RPMI7951 (cell line): ENCODE measurements at places on chromosomes 1 and 21. TPM values are rescaled to one million over a fixed set of nuclear protein-coding genes. Genes with fewer than 3 reads are reported as not detected.

SPAG17 gene
- total RNA-seq: not detected in 2 replicates

ZNF683 gene
- not detected in 2 replicates for total RNA-seq

FBLIM1 gene
- total RNA-seq: 57.3 and 75.5 TPM in 2 replicates

F11R gene
- 6.0 and 10.5 TPM in 2 replicates for total RNA-seq

LRRC3 gene
- total RNA-seq: 1.6 and 1.9 TPM in 2 replicates

OR14K1 gene
- total RNA-seq: not detected in 2 replicates

SPATA17 gene
- total RNA-seq: under 0.01 and 1.6 TPM in 2 replicates

PSRC1 gene
- total RNA-seq: 70.0 and 74.6 TPM in 2 replicates

CD247 gene
- 0.20 TPM in 1 of 2 replicates, not detected in the other for total RNA-seq

AK4 gene
- 37.5 and 59.9 TPM in 2 replicates for total RNA-seq

DNA sequence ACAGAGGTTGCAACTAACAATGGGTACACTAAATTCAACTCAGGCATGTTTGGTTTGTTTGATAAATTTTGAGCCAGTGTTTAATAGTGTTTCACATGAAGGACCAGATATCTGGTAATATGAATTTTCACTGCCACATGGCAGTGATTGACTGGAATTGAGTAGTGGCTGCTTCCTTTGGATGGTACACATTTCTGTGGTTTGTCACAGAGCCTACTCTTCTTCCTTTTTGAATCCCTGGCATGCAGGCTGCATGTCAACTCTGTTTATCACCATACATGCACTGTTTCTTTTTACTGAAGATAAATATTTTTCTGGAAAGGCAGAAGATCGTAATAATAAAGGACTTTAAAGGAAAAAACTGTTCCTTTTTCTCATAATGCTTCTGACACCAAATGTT is 35.5 kb downstream of the SDCCAG8 start:
- DNase-seq: no peak

GRCh38 chr1:1462318-1462966 is 9.1 kb upstream of the ATAD3B start:
- DNase-seq: peak; percentile 52

GRCh38 chr1:12542138-12542465 is 75.9 kb downstream of the DHRS3 start:
- DNase-seq: no peak

GRCh38 chr1:244011271-244011670 is 39.8 kb upstream of the ZBTB18 start:
- DNase-seq: no peak

- DNase-seq: no peak
Observed at GRCh38 chr1:85280636-85281035, 4.2 kb upstream of the BCL10 start.

DNA sequence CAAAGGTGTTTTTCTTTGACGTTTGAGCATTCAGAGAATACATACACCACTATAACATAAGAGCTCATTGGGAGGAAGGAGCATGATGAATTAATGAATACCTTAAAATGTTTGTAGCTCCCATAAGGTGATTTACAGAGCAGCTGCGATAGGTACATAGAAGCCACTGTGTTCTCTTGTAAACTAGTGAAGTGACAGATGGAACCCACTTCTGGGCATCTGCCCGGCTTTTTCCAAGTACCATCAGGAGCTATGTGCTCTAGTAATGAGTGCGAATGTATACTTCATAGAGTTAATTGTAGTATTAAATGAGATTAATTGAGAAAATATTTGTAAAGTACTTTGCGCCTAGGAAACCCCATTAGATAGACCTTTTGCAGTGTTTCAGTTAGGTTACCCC is 48.4 kb downstream of the HENMT1 start:
- DNase-seq: no peak

- peak; percentile 67 for DNase-seq
Observed at GRCh38 chr1:155978325-155978972, at the start of gene ARHGEF2. ARHGEF2 (minus strand) TSS chr1:155978547; CDS start chr1:155978427, 120 bp downstream.

GRCh38 chr1:69982992-69983391 is 222.4 kb downstream of the LRRC40 start:
- peak; percentile 14 for DNase-seq

DNA sequence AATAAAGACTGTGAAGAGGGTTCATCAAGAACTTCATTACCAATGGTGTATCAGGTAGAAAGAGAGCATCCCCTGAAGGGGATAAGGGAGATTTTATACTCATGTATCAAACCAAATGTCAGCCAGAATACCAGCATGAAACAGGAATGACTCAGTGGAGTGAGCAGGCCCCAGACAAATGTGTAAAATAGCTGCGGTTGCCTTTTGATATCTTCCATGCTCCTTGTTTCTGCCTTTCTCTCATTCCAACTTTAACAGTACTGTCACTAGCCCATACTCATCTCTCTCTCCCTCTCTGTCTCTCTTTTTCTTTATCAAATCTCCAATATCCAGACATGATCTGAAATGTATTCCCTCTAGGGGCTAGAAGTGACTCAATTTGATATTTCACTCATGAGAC is 47.8 kb downstream of the GPR88 start:
- peak; percentile 63 for DNase-seq

DNA sequence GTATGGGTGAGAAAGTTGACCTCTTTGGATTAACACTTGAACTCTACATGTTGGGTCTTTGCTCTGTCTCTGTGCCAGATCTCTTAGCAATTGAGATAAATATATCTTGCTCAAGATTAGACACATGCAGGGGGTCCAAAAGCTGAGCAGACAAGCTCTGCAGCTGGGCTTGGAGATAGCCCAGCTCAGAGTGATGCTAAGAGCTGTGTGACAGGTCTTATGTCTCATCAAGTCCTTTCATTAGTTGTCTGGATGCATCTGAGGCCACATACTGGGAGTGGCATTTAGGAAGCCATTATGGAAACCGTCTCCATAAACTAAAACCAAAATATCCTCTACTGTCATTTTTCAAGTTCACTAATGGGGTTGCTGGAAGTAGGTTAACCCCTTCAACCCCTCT is 289.4 kb upstream of the DUSP10 start:
- DNase-seq: no peak

DNA sequence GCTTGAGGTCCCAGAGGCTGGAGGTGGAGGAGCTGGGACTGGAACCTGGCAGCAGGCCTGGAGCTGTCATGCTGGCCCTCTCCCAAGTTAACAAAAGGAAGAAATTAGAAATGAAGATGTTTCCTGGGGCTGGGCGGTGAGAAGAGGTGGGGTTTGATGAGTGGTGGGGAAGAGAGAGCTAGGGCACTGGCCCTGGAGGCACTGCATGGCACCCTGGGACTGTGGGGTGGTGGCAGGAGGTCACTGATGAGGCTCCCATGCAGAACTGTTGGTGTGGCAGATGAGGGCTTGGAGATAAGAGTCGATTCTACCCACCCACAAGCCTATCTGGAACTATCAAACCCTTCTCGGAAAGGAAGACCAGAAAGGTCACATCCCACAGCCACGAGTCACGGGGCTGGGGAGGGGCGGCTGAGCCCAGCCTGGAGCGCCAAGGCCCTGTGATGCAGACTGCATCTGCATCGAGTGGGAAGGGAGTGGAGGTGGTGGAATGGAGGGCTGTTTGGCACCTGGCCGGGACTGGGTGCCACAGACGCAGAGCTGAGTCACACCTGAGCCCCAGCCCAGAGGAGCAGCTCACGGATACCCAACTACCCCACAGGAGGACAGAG is 29.4 kb downstream of the MRPL37 start:
- peak; percentile 66 for DNase-seq

DNA sequence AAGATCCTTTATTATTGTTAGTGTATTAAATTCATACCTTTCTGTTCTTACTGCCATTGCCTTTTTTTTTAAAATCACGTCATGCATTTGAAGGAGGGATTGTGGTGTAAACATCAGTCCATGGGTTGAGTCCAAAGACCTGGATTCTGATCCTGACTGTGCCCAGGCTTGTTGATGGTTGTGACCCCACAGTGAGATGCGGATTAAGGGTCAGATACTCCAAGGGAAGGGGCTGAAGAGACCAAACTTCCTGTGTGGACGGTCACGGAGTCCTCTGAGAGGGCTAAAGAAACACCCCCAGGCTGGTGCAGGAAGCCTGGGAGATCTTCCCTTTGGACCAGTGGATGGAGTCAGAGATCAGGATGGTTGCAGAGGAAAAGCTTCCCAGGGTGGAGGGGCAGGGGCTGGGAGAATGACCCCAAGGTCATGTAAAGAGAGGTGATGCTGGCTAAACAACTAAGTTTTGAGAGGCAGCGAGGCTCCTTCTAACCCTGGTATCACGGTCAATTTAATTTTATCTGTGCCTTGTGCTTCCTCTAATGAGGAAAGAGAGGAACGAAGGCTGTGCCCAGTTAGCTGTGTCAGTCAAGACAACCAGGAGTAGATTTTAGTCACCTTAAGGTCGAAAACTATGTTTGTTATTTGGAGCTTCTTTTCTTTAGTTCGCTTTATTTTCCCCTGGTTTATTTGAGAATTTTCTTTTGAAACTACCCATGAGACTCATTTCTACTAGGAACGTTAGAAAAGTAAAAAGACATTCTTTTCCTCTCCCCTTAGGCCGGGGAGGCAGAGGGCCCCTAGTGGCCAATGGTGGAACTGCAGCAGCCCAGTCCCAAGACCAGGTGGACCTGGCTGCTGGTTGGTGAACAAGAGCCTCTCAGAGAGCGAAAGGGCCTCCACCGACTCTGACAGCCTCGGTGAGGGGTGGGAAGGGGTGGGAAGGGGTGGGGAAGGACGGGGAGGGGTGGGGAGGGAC is 8.7 kb upstream of the GPR161 start:
- peak; percentile 73 for DNase-seq

GRCh38 chr1:58664881-58665280 is 35.0 kb downstream of the MYSM1 start:
- peak; percentile 60 for DNase-seq

- no peak for DNase-seq
Observed at GRCh38 chr1:227736814-227737432, 1.7 kb downstream of the SNAP47 start.

DNA sequence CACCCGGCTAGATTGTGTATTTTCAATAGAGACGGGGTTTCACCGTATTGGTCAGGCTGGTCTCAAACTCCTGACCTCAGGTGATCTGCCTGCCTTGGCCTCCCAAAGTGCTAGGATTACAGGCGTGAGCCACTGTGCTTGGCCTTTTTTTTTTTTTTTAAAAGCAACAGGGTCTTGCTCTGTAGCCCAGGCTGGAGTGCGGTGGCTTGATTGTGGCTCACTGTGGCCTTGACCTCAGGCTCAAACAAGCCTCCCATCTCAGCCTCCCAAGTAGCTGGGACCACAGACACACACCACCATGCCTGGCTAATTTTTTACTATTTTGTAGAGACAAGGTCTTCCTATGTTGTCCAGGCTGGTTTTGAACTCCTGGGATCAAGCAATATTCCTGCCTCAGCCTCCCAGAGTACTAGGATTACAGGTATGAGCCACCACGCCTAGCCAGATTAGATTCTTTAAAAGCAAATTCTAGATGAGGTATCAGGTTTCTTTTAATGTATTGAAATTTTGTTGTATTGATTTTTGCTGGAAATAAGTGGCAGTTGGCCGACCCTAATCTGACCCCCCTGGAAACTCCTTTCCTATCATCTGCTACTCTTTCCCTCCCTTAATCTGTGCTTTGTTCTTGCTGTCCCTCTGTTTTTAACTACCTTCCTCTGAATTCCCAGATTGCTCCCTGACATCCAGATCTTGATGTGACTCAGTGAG is 26.6 kb downstream of the ZFYVE9 start:
- DNase-seq: no peak

GRCh38 chr1:238710697-238711096 is 675.7 kb upstream of the CHRM3 start:
- DNase-seq: peak; percentile 13

GRCh38 chr21:15421441-15421881 is 308.3 kb upstream of the USP25 start:
- peak; percentile 38 for DNase-seq

- DNase-seq: no peak
Observed at GRCh38 chr1:244794071-244794470, 41.4 kb upstream of the COX20 start.

DNA sequence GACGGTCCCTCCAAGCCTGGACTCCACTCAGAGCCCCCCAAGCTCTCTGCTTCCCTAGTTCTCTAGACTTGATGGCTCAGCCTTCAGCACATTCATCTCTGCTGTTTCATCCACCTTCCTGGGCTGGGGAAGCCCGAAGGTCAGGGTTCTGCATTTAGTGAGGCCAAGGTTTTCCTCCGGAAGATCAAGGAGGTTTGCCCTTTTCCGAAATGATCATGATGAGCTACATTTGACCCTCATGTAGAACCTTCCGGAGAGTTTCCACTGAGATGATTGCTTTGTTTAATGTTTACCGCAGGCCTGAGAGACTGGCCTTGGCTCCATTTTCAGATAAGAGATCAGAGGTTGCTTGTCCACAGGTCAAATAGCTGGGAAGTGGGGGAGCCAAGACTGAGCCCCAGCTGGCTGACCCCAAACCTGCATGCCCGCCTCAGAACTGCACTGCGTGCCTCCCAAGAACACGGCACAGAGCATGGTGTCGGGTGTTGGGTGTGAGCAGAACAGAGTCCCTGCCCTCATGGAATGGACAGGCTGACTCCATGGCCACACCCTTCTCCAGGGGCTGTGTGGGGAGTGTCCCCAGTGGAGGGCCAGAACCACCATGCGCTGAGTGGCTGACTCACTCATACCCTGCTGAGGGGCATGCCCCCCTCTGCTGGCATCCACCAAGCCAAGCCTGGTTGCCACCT is 200.8 kb upstream of the TMEM51 start:
- peak; percentile 11 for DNase-seq
